Keratinocyte (primary cell): ENCODE measurements at places on chromosomes 12 and 14.

DNA sequence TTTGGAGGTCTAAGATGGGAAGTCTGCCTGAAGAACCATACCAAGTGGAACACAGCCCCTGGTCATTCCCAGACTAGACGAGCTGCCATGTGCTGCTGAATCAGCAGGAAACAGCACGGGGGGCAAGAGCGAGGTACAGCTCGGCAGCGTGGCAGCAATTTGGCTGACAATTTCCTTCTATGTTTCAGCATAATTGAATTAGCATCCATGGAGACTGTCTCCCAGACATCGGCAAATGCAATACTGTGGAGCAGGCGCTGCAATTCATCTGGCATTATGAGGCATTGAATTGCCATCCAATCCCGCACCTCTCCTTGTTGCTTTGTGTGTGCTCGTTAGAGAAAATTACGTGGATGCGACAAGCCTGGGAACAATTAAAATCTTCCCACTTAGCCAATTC is 46.0 kb upstream of the CCDC60 start:
- DNase-seq = no peak

DNA sequence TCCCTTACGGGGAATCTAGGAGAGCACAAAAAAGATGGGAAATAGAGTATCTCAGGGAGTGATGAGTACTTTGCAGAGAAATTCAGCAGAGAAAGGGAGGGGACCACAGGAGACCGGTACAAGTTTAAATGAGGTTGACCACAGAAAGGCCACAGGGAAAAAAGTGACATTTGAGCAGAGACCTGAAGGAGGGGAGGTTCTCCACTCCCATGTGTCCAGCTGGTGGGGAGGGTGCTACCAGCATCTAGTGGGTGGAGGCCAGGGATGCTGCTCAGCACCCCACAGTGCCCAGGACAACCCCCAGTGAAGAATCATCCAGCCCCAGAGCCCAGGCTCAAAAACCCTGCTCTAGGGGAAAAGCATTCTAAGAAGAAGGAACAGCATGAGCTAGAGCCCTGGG is 34.6 kb downstream of the TESC start:
- no peak for DNase-seq

GRCh38 chr12:75909714-75910656 is 121.6 kb downstream of the PHLDA1 start:
- no peak for DNase-seq

DNA sequence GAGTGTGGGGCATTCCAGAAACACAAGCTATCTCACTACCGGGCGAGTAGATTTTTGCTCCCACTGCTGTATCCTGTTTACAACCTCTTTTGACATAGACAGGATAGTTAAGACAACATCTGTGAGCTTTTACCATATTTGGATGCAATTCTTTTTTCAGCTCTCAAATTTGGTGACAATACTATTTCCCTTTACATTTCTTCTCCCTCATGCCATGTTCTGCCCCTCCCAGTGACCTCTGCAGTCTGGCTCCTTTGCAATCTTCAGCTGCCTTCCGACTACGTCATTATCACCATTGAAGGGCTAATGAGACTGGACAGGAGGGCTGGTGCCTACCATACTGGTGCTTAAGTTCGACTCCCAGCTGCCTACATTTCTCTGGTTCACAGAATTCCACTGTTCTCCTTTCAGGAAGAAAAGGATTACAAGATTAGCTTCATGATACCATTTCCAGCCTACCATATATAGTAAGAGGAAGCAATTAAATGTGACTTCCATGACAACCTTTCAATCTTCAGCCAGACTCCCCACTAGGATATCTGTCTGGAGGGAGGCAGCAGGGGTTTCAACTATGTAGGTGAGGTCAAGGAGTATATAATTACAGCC is 251.6 kb downstream of the PHLDA1 start:
- no peak for DNase-seq

DNA sequence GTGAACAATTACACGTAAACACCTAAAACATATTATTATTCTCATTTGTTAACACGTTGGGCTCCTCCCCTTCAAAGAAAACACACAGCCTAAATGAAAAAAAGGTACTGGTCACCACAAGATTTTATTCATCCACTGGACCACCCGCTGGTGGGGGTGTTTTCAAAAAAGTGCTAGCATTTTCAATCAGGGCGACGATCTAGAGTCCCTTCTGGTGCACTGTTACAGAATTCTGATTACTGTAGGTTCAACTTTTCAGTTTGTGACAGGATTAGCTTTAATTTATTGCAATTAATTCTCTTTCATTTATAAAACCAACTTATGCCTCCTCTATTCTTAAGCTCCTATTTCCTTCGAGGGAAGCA is 443 bp downstream of the MAGOHB start:
- no peak for DNase-seq

GRCh38 chr14:56887216-56887615 is 76.9 kb upstream of the OTX2 start:
- no peak for DNase-seq

- peak; percentile 35 for DNase-seq
Measured at GRCh38 chr12:98439981-98440581, 75.3 kb upstream of the TMPO start.

DNA sequence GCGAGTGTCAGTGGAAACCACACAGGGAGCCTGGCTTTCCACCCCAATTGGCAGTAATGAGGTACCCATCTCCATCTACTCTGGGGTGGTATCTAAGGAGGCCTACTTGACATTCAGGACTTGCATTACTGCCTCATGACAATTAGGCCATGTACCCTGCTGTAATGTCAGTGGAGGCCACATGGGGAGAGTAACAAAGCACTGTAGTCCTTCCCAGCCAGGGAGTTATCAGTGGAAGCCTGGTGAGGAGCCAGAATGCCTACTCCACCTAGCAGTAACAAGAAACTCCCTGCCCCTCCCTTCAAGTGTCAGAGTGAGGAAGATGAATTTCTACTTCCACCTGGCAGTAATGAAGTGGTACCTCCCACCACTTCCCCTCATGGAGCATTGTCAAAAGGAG is 12.5 kb downstream of the TIMM9 start:
- no peak for DNase-seq

- DNase-seq = no peak
Measured at GRCh38 chr12:28223025-28223554, 32.8 kb downstream of the CCDC91 start.

DNA sequence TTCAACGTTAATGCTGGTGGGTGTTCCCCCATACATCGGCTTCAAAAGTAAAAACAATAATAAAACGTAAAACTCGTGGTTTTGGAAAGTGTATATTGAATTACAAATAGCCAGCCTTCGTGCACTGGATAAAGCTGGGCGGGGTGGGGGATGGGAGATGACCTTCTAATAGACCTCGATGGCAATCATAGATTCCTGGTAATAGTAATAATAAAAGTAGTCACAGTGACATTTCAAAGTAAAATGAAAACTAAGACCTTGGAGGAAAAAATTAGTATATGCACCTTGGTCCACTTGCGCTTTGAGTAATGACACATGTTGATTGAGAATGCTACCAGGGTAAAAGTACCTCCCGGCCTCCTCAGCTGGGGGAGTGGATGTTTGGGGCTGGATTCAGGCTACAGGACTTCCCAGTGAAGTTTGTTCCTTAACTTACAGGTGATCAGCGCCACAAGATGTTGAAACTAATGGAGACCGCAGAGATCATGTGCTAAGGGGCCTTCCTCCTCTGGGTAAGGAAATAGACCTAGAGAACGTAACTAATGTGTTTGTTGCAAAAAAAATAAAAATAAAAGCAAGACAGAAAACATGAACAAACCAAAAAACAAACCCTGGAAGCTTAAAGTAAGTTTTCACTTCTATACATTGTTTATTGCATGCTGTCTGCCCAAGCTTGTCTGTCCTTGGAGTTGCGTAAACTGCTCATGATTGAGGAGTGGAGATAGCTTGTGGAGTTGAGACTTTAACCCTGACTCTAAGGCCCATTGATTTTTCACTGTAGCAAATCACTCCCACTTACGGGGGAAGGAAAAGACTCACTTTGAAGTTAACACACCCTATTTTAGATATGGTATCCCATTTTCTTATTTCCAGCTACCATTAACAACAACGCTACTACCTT is 907 bp upstream of the LRIG3 start:
- DNase-seq = no peak

GRCh38 chr14:54170301-54170700 is 213.7 kb upstream of the BMP4 start:
- DNase-seq = no peak

GRCh38 chr14:61561657-61562276 is 133.5 kb upstream of the HIF1A start:
- peak; percentile 94 for DNase-seq

- DNase-seq = no peak
Measured at GRCh38 chr12:7093892-7094291, 1.6 kb upstream of the C1R start.

DNA sequence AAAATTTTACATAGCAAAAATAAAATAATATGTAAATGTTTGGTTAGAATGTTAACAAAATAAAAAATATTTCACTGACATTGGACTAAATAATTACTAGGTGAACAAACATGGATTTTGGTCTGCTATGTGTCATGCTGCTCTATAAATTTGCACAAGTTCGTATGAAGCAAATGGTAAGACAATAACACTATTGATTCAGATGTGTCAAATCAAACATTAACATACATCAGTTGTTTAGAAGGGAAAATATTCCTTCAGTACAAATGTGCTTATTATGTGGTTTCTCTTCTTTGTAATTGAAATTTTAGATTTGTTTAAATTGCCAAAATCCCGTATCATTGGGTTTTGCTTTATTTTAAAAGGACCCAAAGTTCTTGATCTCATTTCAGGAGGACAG is 46.9 kb downstream of the PAWR start:
- DNase-seq = no peak

DNA sequence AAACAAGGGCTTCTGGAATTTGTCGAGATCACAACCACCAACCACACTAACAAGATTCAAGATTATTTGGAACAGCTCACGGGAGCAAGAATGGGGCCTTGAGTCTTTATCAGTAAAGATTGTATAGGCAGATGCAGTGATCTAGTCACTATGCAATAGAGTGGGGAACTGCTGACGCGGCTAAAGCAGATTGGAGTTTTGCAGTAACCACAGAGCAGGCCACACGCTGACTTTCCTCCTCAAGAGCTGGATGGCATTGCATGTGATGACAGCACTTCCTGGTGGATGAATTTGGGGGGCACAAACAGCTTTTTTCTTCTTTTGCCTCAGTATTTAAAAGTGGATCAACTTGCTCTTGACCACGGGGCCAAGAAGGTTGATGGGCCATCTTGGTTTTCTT is 46.0 kb downstream of the KCNK13 start:
- DNase-seq = no peak

GRCh38 chr12:66337381-66338010 is 35.2 kb downstream of the HELB start:
- no peak for DNase-seq

GRCh38 chr12:25775968-25776367 is 182.5 kb upstream of the RASSF8 start:
- peak; percentile 71 for DNase-seq

DNA sequence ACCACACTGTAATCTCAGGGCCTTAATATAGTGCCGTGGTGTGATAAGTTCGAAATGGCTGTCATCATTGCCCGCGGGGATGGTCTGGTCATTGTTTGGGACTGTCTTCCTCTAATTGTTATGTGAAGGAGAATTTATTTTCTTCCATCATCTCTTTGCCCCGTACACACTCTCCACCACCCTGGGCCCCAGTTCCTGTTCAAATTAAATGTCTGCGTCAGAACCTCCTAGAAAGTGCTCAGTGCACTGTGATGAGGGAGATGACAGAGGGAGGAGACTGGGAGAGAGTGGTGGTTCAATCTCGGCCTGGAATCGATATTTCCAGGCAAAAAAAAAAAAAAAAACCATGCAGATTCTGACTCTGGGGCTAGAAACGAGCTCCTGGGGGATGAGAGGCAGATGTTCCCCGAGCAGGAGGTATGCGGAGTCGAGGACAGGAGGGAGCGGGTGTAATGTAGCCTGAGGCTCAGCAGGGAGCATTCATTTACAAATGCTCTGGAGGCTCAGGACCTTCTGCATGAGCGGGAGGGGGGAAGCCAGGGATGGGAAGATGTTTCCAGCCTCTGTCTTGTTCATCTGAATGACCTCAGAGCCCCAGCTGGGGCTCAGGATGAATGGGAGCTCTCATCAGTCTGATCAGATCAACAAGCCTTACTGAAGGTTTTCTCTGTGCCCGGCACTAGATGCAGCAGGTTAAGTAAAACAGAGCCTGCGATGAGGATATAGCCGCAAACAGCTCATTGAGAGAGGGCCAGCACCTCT is 219.5 kb downstream of the TBX5 start:
- no peak for DNase-seq

DNA sequence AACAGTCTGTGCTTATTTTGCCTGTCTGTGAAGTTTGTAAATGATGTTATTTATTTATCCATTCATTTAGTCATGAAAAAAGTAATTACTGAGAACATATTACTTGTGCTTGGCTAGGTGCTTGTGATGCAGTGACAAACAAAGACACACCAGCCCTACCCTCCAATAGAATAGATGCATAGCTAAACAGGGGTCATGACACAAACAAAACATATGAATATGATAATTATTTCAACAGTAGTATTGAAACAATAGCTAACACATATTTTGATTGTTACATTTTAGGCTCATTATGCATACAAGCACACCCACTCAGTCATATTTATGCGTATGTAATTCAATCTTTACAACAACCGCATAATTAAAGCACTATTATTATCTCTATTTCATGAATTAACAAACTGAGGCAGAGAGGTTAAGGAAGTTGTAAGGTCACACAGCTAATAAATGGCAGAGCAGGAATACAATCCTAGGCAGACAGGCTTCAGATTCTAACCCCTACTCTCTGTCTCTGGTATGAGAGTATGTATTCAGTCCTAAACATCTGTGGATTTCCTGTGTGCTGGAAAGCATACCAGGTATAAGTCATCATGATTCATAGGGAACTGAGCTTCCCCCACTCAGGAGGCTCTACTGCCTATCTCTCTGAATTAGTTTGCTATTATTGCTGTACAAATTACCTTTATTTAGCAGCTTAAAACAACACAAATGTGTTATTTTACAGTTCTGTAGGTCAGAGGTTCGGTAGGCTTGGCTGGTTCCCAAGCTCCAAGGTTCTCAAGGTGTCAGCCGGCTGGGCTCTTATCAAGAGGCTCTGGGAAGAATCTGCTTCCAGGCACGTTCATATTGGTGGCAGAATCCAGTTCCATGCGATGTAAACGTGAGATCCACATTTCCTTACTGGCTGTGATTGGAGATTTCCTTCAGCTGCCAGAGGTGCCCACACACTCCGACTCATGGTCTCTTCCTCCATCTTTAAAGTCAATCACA is 509.4 kb downstream of the GALC start:
- no peak for DNase-seq

DNA sequence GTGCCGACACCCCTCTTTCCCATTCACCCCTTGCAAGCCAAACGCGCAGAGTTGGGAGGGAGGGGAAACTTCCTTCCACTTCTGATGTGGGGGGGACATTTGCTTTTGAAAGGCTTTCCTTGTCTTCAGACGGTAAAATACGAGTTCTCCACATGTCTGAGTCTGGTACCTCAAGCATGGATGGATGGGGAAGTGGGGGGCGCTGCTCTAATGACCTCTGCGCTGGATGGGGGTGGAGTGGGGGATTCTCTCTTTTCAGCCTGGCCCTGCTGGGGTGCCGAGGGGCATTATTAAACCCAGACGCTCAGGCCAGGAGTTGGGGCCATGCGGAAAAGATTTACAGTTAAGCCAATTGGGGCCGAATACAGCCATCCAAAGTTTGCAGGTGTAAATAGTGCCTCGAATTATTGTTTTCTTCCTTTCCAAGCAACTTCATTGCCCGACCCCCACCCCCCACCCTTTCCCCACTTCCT is 9.1 kb upstream of the TBX3 start:
- no peak for DNase-seq
